Vagina (tissue), 2 donors: ENCODE measurements at places on chromosomes 4 and X.

DNA sequence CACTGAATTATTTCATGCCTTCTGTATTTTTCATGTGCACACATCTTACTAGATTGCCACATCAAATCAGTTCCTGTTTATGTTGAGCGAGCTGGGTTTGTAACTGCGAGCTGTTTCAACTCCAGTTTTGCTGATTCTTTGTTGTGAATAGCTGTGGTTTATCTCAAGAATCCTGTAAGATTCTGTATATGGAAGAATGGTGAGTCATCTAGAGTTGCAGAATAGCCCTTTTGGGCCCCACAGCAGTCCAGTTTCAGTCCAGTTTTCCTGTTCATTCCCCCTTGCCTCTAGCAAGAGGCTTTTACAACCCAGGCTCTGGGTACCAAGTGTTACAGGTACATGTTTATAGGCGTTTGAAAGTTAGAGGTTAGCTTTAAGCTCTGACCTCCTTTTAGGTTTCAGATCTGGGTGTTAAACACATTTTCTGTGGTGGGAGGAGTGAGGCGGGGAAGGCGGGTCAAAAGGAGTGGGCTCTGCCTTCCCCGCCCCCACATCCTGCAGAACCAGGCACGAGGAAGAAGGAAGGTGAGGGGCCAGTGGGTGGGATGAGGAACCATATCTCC, 32.7 kb downstream of the TBC1D14 start:
- DNase-seq = no peak

- DNase-seq = no peak
These were observed 95.0 kb downstream of the ARX start for GRCh38 chrX:24920769-24921168.

DNA sequence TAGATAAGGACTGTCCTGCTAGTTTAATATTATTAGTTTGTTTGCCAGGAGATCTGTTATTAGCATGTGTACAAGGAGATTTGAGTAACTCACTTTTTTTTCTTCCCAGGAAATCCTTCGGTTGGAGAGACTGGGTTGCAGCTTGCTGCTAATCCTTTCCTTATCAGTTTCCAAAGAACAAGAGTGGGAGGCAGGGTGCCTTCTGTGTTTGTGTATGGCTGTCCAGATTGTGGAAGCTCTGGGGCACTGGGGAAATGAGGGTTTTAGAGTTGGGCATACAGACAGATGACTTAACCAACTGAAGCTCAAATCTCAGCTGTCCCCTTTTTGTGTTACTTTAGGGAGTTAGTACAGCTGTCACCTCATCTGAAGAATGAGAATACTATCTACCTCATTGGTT, 12.6 kb upstream of the SUPT20HL1 start:
- DNase-seq = no peak

DNA sequence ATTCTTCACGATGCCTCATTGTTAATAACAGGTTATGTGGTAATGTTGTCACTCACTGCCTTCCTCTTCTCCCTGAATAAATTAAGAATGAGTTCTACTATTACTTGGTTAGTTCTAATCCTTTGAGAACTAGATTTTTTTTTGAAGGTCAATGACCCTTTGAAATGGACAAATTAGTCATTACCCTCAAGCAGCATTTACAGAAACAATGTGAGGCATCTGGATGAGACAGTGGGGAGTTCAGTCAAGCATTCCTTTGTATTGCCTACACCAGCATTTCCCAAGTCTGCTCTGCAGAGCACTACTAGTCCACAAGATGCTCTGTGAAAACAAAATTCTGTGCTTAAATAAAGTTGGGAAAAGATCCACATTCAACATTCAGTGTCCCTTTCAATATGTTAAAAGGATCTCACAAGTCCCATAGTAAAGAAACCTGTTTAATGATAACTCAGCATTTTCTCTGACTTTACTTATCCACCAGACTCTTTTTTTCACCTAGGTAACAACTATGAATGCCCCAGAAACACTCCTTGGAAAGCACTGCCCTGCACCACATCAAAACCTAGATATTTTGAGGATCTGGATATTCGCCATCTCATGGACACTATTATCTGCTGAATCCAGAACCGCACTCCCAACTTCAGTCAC, 60.6 kb downstream of the CHRDL1 start:
- no peak for DNase-seq

DNA sequence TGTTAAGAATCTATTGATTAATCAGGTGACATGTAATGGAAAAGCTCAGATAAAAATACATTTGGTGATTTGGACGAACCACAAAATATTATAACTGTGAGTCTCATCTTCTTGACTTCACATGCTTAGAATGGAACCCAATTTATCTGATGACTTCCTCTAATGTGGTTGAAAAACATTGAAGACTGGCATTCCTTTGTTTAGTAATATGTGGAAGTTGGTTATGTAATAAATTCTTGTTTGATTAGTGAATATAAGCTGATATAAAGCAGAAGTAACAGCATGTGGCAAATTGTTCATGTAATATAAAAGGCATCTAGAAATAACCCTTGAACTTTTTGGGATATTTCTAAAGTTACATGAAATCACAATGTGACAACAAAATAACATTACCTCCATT, 9.7 kb downstream of the GIMD1 start:
- DNase-seq = no peak

GRCh38 chr4:156401371-156401770, 447.7 kb upstream of the CTSO start:
- no peak for DNase-seq

- DNase-seq = no peak
These were observed 84.6 kb downstream of the PPP3CA start for GRCh38 chr4:101262683-101263082.

DNA sequence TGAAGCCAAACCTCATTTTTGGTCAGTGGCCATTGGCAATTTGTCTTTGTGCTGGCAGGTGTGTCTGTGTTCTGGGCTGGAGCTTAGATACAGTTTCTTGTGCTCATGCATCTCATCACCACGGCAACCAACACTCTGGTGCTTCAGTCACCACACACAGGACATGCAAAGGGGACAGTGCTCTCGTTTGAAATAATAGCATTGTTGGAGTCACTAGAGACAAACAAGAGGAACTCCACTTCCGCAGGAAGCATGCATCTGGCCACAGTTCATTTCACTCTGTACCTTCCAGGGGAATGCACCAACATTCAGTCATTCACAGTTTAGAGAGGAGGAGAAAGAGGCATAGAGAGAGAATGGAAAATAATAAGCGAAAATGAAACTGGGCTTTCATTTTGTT, 267.4 kb downstream of the ANK2 start:
- DNase-seq = no peak

DNA sequence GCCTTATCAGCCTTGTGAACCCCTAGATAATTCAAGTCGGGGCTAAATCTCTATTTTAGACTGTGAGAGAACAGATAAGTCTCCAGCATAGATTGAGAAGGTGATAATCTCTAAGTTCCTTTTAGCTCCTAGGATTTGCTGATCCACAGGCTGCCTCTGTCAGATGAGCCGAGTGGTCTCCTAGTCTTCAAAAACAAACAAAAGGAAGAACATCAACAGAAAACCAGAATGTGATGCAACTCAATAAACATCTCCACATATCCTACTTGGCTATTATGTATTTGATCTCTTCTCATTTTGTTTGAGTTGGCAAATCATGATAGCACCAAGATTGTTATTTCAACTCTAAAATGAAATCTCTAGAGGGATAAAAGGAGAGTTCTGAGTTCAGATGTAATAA, 88.4 kb upstream of the SLC7A11 start:
- DNase-seq = no peak

DNA sequence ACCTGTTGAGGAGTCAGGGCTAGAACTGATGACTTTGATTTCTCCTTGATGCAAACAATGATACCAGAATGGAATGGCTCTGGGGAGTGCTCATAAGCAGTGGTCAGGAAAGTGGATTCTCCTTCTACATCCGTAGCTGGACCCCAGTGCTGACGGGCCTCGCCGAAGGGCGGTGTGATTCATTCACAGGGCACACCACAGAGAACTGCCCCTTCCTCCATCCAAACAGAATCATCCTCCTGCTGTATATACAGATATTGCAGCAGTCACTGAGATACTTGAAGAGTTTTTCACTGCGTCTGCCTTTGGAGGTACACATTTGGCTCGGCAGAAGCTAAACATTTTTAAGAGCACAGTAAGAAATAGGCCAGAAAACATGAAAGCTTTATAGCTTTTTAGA, 7.3 kb upstream of the DCTD start:
- DNase-seq = no peak

GRCh38 chr4:155187989-155188388, 20.4 kb upstream of the NPY2R start:
- DNase-seq = no peak

DNA sequence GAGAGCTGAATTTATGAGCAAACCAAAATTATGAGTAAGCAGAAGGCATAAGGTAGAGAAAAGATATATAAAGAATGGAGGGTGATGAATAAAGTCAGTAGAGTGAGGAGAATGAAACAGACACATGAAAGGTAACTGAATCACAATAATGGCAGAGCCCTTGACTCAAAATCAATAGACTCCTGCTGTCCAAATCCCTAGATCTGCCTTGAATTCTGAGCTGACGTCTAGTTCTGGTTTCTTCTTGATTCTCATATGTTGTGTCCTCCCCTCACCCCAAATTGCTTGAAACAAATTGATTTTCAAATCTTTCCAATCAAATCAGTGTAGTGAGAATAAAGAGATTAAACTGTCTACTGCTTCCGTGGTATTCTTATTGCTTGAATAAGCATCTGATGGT, 86.6 kb upstream of the IQCM start:
- DNase-seq = no peak

GRCh38 chrX:16524316-16524715, 125.6 kb upstream of the S100G start:
- DNase-seq = no peak

- no peak for DNase-seq
These were observed 124.0 kb upstream of the NOCT start for GRCh38 chr4:138891631-138892031.

- no peak for DNase-seq
These were observed 158.2 kb downstream of the C4orf33 start for GRCh38 chr4:129254126-129254525.

GRCh38 chr4:153432965-153433753, 33.0 kb upstream of the TMEM131L start:
- no peak for DNase-seq

- no peak for DNase-seq
These were observed 19.1 kb upstream of the LAP3 start for GRCh38 chr4:17557880-17558279.
